ENCODE measurements at places on chromosomes 7 and 10.

DNA sequence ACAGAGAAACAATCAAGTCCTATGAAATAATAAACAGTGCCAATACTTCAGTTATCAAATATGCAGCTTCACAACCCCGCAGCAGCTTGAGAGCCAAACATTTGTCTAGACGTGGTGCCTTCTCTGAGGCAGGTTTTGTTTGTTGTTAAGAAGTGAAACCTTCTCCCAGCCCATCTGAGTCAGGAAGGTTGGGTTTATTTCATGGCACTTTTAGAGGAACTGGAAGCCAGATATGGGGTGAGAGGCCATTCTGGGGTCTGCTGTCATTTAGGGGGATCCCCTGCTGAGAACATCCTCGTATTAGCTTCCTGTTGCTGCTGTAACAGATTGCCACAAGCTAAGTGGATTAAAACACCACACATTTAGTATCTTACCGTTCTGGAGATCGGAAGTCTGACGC lies 113.6 kb downstream of the GRK5 start:
- no peak for DNase-seq

DNA sequence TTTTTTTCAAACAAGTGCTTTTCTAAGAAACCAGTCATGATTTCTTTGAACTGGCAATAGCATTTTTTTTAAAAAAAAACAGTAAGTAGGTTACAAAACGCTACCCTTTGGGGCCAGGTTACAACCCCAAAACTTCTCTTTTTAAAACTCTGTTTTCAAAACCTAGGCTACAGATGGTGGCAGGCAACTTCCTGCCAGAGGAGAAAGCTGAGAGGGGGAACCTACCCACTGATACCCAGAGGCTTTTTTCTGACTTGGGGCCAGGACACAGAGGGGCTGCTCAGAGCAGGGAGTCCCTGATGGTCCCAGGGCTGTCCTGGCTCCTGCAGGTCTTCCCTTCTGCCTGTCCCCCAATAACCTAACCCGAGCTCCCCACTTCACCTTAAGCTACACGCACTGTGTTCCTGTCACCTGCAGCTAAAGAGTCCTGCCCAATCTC lies 6.9 kb downstream of the STN1 start:
- DNase-seq = no peak

GRCh38 chr7:146054909-146055308 lies 61.7 kb upstream of the CNTNAP2 start:
- no peak for DNase-seq

- DNase-seq = peak; percentile 47
Measured at GRCh38 chr7:128347647-128348097, 4.0 kb upstream of the RBM28 start.

DNA sequence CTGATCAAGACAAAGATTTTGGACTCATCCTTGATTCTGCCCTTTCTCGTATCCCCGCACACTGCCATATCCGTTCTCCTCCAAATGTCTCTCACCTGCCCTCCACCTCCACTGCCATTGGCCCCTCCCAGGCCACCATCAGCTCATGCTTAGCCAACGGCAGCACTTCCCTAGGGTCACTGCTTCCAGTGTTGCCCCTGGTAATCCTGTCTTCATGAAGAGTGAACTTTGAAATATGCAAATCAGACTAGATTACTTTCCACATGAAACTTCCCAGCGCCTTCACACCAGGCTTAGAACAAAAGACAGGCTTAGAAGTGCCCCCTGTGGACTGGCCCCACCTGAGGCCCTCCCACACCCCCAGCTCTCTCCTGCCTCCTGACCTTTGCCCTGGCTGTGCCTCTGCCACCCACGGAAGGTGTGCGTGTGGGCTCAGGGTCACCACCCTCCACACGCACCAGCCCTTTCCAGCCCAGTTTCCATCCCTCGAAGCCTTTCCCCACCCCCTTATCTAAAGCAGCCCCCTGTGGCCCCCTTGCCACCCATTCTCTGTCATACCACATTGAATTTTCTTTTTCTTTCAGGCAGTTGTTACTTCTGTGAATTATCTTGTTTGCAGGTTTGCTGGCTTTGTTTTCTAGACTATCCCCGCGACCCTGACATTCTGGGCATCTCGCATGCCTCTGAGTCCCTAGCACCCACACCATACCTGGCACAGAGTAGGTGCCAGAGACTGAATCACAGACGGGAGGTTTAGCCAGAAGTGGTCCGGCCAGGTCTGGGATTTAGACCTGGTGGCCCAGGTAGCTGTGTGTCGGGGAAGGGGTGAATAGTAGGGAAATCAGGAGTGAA lies 26.8 kb upstream of the C10orf53 start:
- no peak for DNase-seq

- DNase-seq = no peak
Measured at GRCh38 chr7:120741371-120742042, 116.4 kb downstream of the TSPAN12 start.

DNA sequence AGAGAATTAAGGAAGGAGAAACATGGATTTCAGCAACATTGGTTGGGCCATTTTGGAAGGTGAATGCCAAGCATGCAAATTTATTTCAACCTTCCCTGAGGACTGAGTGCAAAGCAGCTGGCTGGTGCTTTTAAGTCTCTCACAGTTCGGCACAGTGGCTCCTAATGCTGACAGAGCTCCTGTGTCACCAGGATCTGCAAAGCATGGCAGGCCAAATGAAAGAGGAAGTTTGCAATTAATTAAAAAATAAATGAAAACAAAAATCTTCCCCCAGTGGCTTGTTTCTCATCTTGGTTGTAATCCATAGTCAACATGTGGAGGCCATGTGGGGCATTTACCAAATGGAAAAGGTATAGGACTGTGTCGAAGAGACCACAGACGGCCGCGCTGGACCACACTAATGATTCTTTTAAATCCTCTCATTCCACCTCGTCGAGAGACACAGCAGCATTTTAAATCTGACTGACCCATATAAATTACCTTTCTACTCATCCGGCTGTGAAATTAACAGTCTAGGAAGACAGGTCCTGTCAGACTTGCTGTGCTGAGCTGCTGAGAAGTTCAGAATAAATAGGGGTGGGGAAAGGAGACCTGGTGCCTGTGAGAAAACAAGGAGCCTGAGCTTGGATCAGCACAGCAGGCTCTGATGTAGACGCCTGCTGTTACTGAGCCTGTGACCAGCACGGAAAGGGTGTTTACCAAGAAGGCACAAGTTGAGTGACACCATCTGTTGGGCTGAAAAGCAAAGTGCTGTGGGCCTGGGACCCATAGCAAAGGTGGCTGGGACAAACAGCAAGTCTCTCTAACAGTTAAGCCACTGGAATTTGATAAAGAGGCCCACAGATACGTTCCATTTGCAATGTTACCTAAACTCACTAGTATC lies 136.0 kb upstream of the COL1A2 start:
- DNase-seq = no peak

DNA sequence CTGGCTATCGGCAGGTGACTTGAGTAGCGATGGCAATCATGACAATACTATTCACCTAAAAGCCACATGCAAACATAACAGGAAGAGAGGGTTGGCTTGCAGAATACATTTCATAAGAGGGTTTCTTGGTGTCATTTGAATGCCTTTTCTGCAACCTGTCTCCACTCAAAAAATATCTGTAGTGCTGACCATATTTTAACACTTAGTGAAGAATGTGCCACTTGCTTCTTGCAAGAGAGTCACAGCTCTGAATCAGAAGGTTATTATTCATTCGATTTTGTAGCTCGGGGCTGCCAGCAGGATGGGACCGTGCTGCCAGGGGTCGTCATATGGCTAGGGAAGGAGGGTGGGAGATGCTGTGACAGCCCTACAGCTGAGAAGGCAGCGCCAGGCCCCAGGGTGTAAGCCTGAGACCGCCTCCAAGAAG lies 152.0 kb upstream of the PITRM1 start:
- no peak for DNase-seq

GRCh38 chr7:6026011-6026819 lies 5.0 kb upstream of the ANKRD61 start:
- peak; percentile 23 for DNase-seq

DNA sequence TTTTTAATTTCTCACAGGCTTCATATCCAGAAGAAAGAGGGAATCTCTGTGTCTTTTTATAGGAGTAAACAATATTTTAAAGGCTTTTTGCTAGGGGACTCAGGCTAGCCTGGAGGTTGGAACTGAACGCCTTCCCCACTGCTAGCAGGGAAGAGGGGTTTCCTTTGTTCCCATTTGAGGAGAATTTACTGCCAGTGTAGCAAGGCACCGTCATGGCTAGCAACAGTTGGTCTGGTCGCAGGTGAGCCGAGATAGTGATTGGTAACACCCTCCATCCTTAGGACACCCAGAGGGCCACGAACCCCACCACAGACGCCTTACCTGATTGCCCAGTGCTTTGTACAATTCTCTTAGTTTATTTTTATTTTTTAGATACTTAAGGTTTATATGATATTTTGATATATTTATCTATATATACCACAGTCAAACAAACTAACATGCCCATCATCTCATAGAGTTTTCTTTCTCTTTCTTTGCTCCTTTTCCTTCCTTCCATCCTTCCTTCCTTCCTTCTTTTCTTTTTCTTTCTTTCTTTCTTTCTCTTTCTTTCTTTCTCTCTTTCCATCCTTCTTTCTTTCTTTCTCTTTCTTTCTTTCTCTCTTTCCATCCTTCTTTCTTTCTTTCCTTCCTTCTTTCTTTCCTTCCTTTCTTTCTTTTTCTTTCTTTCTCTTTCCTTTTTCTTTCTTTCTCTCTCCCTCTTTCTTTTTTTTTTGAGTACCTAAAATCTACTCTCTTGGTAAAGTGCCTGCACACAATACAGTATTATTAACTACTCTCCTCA lies 219.0 kb upstream of the AKR1E2 start:
- no peak for DNase-seq

- no peak for DNase-seq
Measured at GRCh38 chr10:8051109-8051821, 3.2 kb upstream of the GATA3 start.

- no peak for DNase-seq
Measured at GRCh38 chr10:126186766-126187165, 201.5 kb downstream of the ADAM12 start.

DNA sequence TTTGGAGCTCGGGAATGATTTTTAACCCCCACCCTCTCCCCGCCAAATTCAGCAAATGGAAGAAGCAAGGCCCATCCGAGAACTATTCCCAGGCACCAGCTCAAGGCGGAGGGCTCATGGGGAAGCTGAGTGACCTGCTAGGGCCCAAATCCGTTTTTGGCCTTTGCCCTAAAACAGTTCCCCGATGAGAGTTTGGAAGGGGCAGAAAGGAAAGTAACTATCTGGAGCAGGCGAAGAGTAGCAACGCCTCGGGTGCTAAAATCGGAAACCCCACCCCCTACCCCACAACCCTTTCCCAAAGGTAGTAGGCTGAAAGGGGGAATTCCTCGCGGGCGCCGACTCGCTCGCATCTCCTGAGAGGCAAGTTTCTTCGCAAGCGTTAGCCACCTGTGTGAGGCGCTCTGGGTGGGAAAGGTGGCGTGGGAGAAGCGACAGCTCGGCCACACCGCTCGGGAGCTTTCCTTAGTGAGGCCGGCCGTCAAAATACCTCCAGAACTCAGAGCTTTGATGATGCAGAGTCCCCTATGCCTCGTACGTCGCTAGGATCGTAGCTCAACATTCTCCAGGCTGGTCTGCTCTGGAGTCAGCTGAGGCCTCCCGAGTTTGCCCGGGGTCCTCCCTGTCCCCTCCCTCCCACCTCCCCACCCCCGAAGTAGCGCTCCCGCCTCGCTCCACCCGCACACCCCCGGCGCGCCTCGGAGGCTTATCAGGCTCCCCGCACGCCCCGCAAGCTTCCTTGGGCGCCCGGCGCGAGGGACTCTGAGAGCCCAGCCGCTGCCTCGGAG lies 642 bp upstream of the PRKG1 start:
- peak; percentile 13 for DNase-seq

- DNase-seq = no peak
Measured at GRCh38 chr7:117530390-117530789, 50.6 kb downstream of the CFTR start.

- DNase-seq = peak; percentile 24
Measured at GRCh38 chr10:4825868-4826791, at the start of gene AKR1E2. AKR1E2 (plus strand) TSS chr10:4826207; CDS start chr10:4826325, 118 bp downstream.

GRCh38 chr10:110676016-110676415 lies 31.9 kb downstream of the RBM20 start:
- no peak for DNase-seq

- DNase-seq = no peak
Measured at GRCh38 chr7:121313793-121314676, 14.8 kb upstream of the WNT16 start.

DNA sequence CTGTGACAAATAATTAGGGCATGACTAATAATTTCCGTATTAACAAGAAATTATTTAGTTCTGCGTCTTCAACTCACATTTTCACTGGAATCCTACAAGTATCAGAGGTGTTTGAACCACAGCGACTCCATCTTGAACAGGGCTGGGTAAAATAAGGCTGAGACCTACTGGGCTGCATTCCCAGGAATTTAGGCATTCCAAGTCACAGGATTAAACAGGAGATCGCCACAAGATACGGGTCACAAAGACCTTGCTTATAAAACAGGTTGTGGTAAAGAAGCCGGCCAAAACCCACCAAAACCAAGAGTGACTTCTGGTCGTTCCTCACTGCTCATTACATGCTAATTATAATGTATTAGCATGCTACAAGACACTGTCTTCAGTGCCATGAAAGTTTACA lies 14.9 kb upstream of the LANCL2 start:
- DNase-seq = no peak

DNA sequence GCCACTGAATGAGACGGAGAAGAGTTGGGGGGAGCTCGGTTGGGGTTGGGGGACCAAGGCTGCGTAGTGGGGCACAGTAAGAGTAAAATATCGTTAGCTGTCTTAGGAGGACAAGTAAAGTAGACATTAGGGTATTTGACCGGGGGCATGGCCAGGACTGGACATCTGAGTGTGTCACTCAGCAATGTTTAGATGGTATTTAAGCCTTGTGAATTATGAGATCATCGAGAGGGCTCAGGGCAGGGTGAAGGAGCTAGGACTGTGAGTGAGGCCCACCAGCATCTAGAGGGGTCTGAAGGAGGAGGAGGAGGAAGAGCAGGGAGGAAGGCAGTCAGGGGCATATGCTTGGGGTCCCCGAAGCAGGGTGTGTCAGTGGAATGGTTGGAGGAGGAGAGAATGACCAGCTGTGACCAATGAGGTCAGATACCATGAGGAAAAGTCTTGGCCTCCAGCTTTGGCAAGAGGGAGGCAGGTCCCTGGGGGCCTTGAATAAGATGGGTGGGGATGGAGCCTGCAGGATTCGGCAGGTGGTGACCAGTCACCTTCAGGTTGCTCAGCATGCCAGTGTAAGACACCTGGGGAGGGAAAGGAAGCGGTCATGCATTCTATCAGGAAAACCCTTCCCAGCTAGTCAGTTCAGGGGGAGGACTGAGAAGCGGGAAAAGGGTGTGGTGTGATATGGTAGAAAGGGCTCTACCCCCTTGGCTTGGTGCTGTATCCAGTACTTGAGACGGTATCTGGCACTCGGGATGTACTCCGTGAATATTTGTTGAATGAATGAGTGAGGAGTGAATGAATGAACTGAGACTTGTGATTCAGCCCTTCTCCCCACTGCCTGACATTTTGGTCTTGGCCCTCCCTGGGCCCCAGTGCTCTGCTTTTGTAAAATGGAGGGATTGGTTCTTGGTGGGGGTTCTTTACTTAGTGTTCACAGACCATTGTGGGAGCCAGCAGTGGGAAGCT lies 34.8 kb upstream of the SH2D4B start:
- no peak for DNase-seq

- DNase-seq = no peak
Measured at GRCh38 chr10:43912469-43912868, 263.8 kb upstream of the ZNF32 start.

All from globus pallidus (tissue), 1 donor.